Stimulated activated CD4-positive, alpha-beta T cell treated with anti-CD3 and anti-CD28 coated beads, Interleukin-4, amount 100 ng/mL, for 24 hours (primary cell): ENCODE measurements at places on chromosomes 3 and 15.

DNA sequence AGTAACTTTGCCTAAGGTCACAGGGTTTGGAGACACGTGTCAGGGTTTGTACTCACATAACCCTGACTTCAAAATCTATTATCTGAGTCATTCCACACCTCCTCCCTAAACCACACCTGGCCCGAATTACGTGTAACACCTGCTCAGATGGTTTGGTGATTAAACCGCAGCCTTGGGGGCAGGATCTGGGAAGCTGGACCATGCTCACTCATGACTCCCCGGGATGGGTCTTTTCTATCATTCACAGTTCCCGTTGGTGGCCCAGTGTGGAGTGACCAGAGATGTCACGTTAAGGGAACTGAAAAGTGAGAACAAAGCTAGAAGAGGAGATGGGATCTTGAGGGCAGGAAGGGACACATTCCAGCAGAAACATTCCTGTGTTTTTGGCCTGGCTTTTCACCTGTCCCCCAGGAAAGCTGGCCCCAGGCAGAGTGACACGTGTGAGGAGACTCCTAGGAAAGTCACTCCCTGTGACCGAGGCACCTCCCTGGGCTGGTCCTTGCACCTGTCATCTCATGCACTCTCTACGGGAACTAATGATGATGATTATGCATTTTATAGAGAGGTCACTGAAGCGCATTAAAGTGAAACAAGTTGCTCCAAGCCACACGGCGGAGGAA lies 75.4 kb upstream of the POMGNT2 start:
- DNase-seq: peak; percentile 50

DNA sequence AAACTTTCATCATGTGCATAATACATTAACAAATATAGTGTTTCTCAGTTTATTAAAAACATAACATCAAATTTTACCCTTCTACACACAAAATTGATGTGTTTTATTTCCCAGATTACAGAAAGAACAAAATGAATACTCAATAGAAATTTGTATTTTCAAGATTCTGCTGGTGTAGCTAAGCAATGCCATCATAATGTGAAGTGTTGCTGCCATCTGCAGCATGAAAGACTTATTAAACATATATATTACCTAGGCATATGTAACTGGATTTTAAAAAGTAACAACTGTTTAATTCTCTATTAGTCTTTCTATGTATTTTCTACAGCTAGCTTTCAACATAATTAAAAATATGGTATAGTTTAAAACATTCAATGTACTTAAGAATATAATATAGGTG lies 27.5 kb downstream of the PLSCR5 start:
- DNase-seq: peak; percentile 22

DNA sequence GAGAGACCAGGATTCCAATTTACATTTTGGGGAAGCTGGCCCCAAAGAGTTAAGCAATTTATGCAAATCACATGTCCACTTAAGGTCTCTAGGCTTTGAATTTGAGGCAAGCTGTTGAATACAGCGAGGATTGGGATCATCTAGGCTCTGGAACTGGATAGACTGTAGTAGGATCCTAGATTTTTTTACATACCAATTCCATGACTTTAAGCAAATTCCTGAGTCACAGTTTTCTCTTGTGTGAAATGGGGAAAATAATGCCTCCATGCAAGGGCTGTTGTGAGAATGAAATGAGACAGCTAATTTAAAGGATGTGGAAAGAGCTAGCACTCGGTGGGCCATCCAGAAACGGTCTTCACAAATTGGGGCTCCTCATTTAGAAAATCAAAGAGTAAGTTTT lies 103.4 kb downstream of the MINAR1 start:
- DNase-seq: no peak

- no peak for DNase-seq
These were observed 77.2 kb downstream of the NBEAL2 start for GRCh38 chr3:47056705-47057104.

DNA sequence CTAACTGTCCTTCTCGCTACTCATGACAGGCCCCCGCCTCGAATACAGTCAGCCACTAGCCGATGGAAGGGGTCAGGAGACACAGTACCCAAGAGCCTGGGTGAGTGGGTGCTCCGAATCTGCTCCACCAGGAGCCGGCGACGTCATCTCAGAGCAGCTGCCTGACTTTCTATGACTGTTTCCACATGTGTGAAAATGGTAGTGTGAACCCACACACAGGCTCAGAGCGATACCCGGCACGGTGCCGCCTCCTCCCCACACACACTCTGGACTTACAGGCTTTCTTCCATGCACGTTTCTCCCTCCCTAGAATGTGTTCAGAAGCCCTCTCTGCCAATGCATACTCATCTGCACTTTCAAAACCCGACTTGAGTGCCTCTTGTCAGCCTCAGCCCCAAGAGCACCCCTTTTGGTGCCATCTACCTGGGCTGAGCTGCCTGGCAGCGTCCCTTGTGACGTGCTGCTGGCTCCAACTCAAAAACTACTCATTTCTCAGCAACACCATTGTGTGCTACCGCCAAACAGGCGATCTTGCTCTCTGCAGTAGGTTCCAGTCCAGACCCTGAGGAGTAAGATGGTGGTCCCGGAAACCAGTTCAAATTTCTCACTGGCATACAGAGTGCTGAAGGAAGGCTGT lies 29.7 kb downstream of the VGLL4 start:
- DNase-seq: no peak
